ENCODE measurements at places on chromosomes 2 and 18.

GRCh38 chr2:223057569-223057968 is 5.6 kb downstream of the KCNE4 start:
- DNase-seq, result no peak

DNA sequence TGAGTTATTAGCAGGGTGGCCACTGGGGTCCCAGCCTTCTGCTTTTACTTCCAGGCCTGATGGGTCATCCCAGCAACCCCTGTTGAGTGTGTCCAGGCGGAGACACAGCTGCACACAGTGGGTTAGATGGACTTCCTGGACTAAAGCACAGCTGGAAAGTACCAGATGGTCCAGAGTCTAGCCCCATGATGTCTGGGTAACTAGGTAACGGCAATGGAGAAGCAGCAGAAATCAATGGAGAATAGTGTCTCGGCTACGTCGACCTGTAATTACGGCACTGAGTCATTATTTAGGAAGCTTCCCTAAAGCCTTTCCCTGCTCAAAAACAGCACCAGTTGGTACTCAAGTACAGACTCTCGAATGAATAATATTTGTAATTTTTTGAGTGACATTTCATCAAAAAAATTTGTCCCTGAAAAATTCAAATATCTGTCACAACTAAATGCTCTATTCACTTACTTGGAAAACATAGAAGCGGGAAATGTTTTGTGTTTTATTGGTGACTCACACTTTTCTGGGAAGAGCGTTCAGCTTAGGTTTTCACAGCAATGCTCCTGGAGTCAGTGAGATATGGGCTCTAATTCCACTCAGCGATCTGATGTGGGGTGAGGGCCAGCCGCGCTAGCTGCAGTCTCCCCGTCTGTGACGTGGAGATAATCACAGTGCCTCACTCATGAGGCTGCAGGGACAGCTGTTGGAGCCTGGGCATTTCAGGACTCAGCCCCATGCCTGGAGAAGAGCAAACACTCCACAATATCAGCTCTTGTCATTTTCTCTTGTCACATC is 16.2 kb upstream of the ARL4C start:
- no peak for DNase-seq

- no peak for DNase-seq
Measured at GRCh38 chr2:13745330-13745729, 887.2 kb upstream of the LRATD1 start.

DNA sequence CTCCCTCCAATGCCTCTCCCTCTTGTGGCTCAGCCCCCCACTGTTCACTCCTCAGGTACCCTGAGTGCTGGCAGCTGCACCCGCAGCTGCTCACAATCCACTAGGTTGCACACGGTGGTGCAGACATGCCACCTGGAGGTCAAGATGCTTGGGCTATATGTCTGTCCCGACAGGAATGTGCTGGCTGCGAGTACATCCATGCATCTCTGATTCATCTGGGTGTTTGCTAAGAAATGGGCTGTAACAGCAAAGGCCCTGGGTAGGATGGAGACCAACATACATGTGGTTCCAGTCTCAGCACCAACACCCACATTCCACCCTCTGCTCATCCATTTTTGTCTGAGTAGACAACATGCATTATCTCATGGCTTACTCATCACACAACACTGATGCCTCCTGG is 31.3 kb downstream of the ANKMY1 start:
- no peak for DNase-seq

DNA sequence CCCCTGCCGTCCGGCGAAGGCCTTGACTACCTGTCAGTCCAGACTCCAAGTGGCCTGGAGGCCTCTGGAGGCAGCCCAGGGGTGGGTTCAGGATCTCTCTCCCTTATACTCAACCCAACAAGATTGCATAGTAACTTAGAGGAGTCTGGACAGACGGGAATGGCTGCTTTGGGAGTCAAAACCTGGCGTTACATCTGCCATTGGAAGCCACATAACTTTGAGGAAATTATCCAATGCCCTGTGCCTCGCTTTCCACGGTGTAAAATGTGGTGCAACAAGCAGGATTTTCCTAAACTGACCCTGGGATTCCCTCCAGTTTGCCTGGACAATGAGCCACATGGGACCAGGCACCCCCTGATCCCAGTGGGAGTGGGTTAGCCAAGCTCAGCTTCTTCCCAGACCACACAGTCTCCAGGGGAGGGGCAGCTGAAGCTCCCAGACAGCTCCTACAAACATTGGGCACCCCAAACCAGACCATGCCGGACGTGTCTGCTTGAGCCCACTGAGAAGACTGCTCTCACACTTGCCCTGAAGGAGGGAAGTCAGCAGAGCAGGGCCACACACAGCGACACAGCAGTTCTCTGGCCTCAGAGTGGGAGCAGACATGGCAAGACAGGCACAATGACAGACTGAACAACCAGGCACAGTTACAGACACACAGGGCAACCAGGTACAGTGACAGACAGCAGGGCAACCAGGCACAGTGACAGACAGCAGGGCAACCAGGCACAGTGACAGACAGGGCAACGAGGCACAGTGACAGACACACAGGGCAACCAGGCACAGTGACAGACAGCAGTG is 65.6 kb upstream of the RAB6C start:
- DNase-seq, result no peak

- DNase-seq, result no peak
Measured at GRCh38 chr2:165191096-165191728, 12.6 kb downstream of the SCN3A start.

DNA sequence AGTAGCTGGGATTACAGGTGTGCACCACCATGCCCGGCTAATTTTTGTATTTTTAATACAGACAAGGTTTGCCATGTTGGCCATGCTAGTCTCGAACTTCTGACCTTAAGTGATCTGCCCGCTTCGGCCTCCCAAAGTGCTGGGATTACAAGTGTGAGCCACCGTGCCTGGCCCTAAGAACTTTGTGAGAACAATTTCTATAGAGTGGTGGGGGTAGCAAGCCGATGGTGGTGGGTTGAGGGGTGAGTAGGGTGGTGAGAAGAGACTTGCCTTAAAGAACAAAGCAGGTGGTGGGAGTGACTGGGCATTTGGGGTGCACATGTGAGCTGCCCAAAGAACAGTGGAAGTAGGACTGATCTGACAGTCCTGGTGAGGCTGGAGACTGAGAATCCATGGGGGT is 76.0 kb upstream of the ASB18 start:
- DNase-seq, result no peak

DNA sequence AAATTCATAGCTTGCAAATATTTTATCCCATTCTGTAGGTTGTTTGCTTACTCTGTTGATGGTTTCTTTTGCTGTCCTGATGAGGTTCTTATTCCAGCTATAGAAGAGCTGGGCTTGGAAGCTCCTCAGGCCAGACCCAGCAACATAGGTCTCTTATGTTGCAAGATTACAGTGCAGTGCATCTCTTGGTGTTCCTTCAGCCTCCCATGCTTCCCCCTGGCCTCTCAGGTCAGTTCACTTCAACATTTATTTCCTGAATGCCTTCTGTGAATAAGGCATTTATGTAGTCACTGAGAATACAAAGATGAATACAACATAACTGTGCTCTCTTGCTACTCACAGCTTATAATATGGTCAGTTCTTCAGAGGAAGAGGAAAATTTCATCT is 179.0 kb upstream of the SLC39A10 start:
- DNase-seq, result no peak

Data from stimulated activated CD8-positive, alpha-beta memory T cell treated with anti-CD3 and anti-CD28 coated beads, Interleukin-4, amount 100 ng/mL, for 4 hours (primary cell).